ENCODE measurements at places on chromosomes 11 and 22. TPM values are rescaled to one million over a fixed set of nuclear protein-coding genes. Genes with fewer than 3 reads are reported as not detected.

Gene ANKK1
- total RNA-seq: 2.3 TPM

Gene SPINDOC
- total RNA-seq: 19.2 TPM

Gene BTBD10
- 57.2 TPM for total RNA-seq

Gene PATE2
- total RNA-seq: not detected

Gene RAD9A
- total RNA-seq: 17.2 TPM

Gene HBG2
- not detected for total RNA-seq

Gene MMP27
- not detected for total RNA-seq

Gene GLYATL2
- 0.96 TPM for total RNA-seq
